ENCODE measurements at places on chromosomes 4 and X. TPM values are rescaled to one million over a fixed set of nuclear protein-coding genes. Genes with fewer than 3 reads are reported as not detected.

DNA sequence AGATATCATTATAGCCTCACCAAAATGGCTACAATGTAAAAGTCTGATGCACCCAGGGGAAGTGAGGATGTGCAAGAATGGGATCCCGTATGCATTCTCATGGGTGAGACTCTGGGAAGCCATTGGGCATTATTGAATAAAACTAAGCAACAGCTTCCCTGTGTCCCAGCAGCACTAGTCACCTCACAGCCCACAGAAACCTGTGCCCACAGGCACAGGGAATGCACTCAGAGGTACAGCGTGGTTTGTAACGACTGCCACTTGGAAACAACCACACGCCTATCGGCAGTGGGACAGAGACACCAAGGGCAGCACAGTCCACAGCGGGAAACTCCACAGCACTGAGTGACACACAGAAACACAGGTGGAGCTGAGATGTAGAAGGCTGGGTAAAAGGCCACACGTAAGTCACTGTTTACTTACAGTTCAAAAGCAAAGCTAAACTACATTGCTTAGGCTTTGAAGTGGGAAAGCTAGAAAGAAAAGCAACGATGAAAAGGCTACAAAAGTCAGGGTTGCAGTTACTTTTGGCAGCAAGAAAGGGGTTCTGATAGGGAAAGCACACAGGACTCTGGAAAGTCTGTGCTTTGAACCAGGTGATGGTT, 69.2 kb downstream of the HAUS3 start:
- H3K36me3 ChIP-seq = no peaks in the 10 kb centered on the region
- no peak overlapping the region for H3K4me3 ChIP-seq
- H3K27ac ChIP-seq = no peak overlapping the region
- no peak for DNase-seq
- no peaks in the 10 kb centered on the region for H3K4me1 ChIP-seq

DNA sequence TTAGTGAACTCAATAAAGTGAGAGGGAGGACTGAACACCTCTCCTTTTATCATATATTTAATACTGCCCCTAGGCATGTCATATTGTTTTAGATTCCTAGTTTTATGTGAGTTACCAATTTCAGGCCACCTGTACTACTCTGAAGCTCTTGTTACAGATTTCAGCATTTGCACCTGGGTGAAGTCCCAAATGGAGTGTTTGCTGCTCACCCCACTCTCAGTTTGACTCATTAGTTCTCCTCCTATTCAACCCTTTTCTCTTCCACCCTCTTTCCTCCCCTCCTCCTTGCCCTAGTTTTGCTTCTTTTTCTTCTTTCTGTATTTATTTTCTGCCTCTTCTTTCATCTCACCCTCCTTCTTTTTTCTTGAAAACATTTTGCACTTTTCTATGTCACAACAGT, 1852.2 kb upstream of the IGFBP7 start:
- H3K27ac ChIP-seq = no peak overlapping the region
- H3K4me1 ChIP-seq = no peaks in the 10 kb centered on the region
- H3K27me3 ChIP-seq = no peaks in the 10 kb centered on the region
- no peaks in the 10 kb centered on the region for H3K36me3 ChIP-seq

- no peak overlapping the region for H3K4me3 ChIP-seq
- peak overlapping the region; percentile 37 for H3K27ac ChIP-seq
- no peaks in the 10 kb centered on the region for H3K36me3 ChIP-seq
- no peak for DNase-seq
- no peaks in the 10 kb centered on the region for H3K27me3 ChIP-seq
- H3K4me1 ChIP-seq = peaks cover 71% of the 10 kb centered on the region
These were observed 6.5 kb downstream of the WFS1 start for GRCh38 chr4:6275898-6276806.

DNA sequence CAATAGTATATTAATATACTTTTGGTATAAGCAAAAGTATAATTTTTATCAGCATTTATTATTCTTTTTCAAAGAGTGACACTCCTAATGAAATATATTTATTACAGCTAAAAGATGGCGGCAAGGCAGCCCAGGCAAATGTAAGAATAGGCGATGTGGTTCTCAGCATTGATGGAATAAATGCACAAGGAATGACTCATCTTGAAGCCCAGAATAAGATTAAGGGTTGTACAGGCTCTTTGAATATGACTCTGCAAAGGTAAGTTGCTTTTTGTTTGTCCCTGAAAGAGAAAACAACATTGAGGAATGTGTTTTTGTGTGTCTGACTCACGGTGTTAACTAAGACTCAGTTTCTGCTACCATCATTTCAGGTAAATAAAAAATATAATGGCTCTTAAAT, 71.9 kb downstream of the PDLIM5 start:
- peak overlapping the region; percentile 60 for H3K27ac ChIP-seq
- no peaks in the 10 kb centered on the region for H3K27me3 ChIP-seq
- no peak overlapping the region for H3K4me3 ChIP-seq

GRCh38 chrX:11329021-11329420, 35.8 kb downstream of the AMELX start:
- H3K4me3 ChIP-seq = no peak overlapping the region
- H3K27me3 ChIP-seq = no peaks in the 10 kb centered on the region
- DNase-seq = no peak
- H3K36me3 ChIP-seq = no peaks in the 10 kb centered on the region
- peaks cover 16% of the 10 kb centered on the region for H3K4me1 ChIP-seq

DNA sequence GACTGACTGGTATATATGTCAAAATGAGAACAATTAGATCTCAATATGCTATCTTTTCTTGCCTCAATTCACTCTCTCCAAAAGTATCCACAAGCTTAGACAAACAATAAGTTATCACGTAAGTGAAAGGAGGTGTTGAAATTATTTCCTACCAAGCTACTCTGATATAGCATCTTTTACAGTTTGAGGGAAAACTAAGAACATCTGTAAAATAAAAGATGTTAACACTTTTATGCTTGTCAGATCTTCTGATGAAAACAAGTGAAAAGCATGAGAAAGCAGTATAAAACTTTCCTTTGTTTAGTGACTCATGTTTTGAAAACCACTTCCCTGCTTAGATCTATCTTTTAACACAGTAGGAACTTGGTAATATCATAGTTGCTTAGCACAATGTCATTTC, 8.4 kb upstream of the MAB21L2 start:
- no peaks in the 10 kb centered on the region for H3K36me3 ChIP-seq
- H3K4me1 ChIP-seq = no peaks in the 10 kb centered on the region
- H3K27ac ChIP-seq = no peak overlapping the region
- no peak overlapping the region for H3K4me3 ChIP-seq
- no peaks in the 10 kb centered on the region for H3K27me3 ChIP-seq
- DNase-seq = no peak

- no peak overlapping the region for H3K27ac ChIP-seq
- no peaks in the 10 kb centered on the region for H3K4me1 ChIP-seq
- no peaks in the 10 kb centered on the region for H3K27me3 ChIP-seq
- H3K4me3 ChIP-seq = no peak overlapping the region
- no peaks in the 10 kb centered on the region for H3K36me3 ChIP-seq
These were observed 91.0 kb downstream of the SHROOM4 start for GRCh38 chrX:50723006-50723405.

DNA sequence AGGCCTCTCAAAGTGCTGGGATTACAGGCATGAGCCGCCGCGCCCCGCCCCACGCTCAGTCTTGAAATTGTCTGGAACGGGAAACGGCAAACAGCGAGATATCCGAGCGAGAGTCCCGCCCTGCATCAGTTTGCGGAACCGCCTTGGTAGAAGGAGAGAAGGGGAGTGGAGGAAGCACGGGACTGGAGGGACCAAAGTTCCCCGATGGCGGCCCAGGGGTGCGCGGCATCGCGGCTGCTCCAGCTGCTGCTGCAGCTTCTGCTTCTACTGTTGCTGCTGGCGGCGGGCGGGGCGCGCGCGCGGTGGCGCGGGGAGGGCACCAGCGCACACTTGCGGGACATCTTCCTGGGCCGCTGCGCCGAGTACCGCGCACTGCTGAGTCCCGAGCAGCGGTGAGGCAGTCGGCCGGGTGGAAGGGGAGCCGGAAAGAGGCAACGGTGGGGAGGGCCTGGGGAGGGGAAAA, at the start of gene BST1:
Gene BST1 (plus strand): TSS at position 125 of the 463 bp plus-strand sequence. CDS start 80 bp downstream, at position 205.
- peak within 1 kb of the TSS; percentile 58 for H3K27ac ChIP-seq
- no peaks in the 10 kb centered on the region for H3K27me3 ChIP-seq
- H3K4me3 ChIP-seq = peak within 1 kb of the TSS; percentile 26
- no peaks in the 10 kb centered on the region for H3K36me3 ChIP-seq
- H3K4me1 ChIP-seq = peaks cover 50% of the 10 kb centered on the region

- no peaks in the 10 kb centered on the region for H3K27me3 ChIP-seq
- no peak for DNase-seq
- no peak overlapping the region for H3K27ac ChIP-seq
- no peaks in the 10 kb centered on the region for H3K4me1 ChIP-seq
- H3K4me3 ChIP-seq = no peak overlapping the region
These were observed 268.2 kb upstream of the PPARGC1A start for GRCh38 chr4:24158031-24158430.

DNA sequence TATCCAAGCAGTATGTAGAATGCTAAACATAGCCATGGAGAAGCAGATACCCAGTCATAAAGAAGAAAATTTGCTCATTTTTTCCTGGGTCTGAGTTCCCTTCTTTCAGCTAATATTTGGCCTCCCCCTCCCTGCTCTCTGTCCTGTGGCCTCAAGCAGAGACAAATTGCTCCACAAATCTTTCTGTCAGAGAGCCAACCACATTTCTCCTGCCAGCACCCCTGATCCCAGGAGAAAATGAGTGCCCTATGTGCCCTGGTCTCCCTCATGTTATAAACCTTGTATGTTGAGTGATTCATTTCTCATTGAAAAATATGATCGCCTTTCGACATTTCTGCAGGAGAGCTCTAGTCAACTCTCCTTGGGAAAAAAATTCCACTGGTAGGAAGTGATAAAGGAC, 82.0 kb downstream of the TMEM156 start:
- no peak overlapping the region for H3K4me3 ChIP-seq
- H3K27me3 ChIP-seq = no peaks in the 10 kb centered on the region
- H3K27ac ChIP-seq = peak overlapping the region; percentile 69
- H3K4me1 ChIP-seq = peaks cover 28% of the 10 kb centered on the region
- H3K36me3 ChIP-seq = no peaks in the 10 kb centered on the region

MAOA gene
- total RNA-seq = 176 TPM

USP27X gene
- 1.6 TPM for total RNA-seq

SYTL4 gene
- total RNA-seq = 8.3 TPM

SMIM43 gene
- total RNA-seq = not detected

SEC24B gene
- 31.0 TPM for total RNA-seq

PPP4R3C gene
- total RNA-seq = not detected

All from esophagus squamous epithelium (tissue), 5 donors.